ENCODE measurements at places on chromosomes 11 and 22.

DNA sequence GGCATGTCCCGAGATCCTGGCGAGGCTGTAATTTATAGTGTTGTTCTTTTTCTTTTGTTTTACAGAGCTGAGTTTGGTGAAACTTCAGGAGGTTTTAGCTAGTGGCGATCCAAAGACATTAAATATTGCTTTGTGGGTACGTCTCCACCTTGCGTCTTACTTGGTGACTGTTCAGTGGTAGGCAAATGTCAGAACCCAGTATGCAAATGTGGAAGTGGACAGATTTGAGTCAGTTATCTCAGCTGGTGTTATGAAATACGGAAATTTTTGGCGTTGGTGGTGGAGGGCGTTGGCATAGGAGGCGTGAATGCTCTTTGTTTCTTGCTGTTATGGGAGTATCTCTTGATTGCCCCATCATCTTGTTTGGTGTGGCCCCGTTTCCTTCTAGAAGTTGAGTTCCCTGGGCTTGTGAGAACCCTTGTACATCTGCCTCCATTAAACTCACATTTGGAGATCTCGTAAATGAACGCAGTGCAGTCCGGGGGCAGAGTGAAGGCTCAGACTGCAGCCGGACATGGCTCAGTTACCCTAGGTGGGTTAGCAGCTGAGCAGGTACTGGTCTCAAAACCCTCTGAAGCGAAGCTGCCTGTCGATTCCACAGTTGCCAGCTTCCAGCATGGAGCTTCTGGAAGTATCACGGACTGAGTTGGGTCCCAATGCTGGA lies 39.9 kb downstream of the PTPRJ start:
- DNase-seq: no peak

- DNase-seq: no peak
Measured at GRCh38 chr11:132142121-132142520, 771.7 kb downstream of the NTM start.

DNA sequence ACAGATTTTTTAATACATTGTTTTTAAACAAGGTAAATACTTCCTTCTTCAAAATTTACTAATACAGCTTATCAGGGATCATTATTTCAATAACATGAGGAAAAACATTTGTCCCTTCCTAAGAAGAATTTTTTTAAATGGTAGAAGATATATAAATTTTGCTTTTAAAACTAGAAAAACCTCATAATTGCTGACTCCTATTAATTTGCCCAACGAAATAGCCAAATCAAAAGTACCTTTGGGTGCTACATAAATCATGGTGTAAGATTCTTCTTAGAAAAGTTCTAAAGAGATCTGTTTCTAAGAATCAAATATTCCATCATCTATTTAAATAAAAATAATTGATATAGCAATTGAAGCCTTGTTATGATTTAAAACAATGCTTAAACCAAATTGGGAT lies 54.9 kb downstream of the CEP57 start:
- no peak for DNase-seq

- DNase-seq: no peak
Measured at GRCh38 chr11:129191649-129192048, 476 bp downstream of the ARHGAP32 start.

DNA sequence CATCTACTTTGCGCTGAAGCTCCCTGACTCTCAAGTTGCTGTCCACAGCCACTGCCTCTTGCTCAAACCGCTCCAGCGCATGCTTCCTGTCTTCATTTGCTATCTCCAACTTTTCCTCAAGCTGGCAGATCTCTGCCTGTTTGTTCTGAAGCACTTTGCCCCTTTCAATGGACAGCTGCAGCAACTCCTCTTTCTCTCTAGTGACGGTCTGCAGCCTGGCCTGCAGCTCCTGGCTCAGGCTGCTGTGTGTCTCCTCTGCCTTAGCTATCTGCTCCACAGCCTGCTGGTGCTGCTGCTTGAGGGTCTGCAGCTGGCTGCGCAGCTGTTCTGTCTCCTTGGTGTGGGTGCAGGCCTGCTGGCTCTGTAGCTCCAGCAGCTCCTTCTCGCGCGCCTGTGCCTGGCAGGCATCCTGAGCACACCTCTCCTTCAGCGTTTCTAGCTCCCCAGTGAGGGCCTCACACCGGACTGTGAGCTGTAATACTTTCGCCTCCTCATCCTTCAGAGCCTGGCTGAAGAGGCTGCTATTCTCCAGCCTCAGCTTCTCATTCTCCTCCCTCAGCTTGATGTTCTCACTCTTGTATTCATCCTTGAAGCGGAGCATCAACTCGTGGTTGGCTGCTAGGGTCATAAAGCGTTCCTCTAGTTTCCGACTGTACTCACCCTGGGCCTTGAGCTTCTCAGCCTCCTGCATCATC lies 723 bp downstream of the CCDC89 start:
- DNase-seq: no peak

GRCh38 chr11:32594272-32594671 lies 10.6 kb downstream of the EIF3M start:
- DNase-seq: no peak

DNA sequence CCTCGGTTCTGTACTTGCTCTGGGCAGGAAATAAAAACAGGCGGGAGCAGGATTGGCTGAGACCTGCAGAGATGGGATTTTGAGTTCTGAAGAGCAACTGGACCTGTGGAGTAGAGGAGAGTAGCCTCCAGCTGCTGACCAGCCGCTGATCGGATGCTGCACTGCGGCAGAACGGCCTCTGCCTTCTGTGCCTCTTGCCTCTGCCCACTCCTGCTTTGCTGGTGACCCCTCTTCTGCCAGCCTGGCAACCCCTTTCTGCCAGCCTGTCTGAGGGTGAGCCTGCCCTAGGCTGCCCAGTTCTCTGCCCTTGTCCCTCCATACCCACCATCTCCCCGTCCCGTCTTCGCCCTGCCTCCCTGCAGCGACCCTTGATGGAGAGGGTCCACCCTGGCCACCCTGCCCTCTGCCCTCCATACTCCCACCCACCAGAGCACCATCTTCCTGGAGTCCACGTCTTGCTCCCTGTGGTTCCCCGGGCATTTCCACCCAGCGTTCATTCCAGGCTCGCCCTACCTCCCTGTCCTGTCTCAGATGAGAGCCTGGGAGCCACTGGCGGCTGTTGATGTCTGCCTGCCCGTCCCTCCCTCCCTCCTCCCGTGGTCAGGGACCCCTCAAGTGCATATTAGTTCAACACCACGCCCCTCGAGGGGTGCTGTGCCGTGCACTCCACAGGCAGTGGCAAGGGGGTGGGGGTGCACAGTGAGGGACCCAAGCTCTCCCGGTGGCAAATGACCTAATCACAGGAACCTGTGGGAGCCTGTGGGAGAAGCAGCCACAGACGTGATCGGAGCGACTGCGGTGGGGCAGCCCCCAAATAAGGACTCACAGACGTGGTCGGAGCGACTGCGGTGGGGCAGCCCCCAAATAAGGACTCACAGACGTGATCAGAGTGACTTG lies 863.3 kb downstream of the TBC1D22A start:
- DNase-seq: no peak

All from dermis microvascular lymphatic vessel endothelial cell (primary cell).